ENCODE measurements at places on chromosomes 1 and 21.

DNA sequence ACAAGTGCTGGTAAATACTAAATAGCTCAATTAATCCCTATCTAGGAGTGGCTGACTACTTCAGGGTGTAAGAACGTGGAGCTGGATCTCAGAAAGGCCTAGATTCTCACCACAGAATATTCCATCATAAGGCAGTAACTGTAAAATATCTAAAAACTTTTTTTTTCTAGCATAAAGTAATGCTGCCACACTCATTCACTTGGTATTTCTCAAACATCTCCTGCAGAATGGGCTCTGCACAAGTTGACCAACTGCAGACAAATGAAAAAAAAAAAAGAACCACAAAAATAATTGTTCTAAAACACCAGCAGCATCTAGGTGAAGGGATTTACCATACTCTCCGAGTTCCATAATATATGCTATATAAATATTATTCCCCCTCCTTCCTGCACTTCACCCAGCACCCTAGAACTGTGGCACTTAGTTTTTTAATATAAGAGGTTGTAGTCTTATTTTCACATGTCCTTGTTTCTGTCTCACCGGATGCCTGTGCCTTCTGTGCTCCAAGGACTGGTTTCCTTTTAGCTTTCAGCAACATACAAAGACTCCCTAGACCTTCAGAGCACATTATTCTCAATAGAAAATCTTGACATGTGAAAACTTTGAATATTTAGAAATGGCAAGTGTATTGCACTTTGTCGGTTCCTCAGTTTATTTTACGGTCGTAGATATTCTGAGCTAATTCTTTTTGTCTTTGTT, 8.9 kb downstream of the VSIG8 start:
- DNase-seq = no peak

DNA sequence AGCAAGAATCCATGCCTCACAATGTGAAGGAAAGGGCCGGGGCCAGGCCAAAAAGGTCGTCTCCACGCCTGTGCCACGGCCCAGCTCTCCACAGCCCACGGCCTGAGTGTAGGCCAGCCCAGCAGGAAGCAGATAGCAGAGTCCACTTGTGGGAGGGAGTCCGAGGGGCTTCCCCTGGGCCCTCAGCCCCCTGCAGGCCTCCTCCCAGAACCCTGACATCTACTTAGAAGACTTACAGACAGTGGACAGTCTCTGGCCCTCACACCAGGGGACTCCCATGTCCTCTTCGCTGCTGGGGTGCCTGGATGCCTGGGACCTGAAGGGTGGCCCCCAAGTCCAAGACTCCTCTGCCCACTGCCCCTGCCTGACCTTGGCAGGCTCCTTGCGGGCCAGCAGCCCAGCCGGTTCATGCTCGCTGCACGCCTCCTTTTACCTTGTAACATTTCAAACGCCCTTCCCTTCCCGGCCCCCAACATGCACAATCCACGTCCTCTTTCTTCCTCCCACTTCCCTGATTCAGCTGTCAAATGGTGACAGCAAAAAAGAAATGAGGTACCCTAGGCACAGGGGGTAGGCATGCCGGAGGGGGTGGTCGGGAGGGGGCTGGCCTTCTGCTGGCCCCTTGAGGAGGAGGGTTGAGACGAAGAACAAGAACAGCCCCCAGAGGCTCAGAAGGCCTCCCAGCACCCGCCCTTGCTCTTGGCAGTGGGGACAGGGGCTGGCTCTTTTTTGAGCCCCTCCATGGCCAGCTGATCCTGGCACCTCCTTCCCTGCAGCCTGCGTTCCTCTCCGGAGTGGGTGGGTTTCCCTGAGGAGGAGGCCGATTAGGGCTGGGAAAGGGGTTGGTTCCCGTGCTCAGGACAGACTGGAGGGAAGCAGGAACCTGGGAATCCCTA, 997 bp upstream of the PTPN7 start:
- DNase-seq = no peak

DNA sequence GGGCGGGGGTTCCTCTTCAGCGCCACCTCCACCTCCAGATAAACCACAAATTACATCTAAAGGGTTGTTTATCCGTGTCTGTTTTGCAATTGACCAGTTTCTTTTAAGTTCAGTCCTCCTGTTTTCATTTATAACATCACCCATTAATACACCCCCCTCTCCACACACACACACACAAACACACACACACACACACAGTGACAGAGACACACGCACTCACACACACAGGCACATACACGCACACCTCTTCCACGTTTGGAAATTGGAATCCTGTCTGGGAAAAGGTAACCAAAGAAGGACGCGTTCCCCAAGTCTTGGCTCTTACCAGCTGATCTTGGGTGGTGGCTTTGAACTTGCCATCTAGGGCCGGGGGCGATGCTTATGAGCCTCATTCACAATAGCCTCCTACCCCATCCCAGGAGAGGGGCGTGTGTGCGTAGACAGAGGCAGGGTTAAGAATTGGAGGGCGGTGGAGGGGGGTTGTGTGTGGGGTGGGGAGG, 442 bp upstream of the CSMD2 start:
- no peak for DNase-seq

DNA sequence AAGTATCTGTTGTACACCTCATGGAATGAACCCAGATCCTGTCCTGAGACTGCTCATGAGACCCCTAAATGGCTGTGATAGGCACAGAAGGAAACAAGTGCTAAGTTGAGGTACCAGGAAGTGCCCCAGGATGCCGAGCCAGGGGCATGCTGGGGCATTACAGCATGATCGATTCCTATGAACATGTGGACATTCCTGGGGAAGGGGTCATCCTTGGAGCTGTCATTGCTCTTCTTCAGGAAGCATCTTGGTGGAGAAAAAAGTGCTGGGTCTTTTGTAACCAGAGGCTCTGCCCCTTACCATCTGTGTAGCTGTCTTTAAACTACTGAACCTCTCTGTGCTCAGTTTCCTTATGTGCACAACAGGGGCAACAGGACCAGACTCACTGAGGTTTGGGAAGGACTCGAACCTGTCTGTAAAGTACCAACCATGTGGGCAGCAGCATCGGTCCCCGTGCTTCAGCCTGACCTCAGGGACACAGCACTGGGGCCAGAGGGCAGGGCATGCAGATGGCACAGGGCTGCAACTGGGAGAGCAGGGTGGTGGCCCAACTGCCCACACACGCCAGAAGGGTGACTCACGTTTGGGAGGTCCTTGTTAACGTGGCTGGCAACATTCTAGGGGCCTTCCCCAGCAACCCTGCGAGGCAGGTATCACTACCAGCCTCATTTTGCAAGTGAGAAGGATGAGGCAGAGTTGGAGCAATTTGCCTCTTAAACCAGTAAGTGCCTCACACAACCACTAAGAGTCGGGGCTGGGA, 142.3 kb upstream of the EDN2 start:
- peak; percentile 12 for DNase-seq

DNA sequence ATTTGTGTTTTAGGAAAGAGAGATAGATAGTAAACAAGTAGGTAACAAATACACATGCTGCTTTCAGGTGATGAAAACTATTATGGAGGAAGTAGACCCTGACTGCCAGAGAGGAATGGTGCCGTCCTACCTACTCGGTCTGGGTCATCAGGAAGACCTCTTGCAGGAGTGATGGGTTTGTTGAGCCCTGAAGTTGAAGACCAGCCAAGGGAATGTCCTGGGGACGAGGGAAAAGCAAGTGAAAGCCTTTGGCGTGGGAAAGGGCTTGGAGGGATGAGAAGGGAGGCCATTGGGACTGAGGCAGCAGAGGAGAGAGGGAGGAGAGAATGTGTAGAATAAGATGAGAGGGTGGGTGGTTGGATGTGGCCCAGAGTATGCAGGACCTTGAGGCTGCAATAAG, 379.5 kb upstream of the USP24 start:
- no peak for DNase-seq

DNA sequence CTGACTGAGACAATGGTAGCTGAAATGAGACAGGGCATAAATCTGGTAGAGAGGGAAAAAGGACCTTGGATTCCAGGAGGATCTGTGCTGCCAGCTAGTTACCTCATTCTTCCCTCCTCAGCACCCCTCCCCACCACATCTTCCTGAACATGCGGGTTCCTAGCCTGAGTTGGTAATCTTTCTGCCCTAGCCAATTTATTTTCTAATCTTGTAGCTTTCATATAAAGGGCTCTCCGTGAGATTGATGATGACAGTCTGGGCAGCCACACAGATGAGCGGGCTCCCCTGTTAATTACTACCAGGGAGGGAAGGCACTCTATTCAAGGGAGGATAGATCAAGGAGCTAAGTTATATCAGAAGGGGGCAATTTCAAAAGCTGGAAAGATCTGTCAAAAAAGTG, 20.2 kb downstream of the ARHGEF11 start:
- no peak for DNase-seq

DNA sequence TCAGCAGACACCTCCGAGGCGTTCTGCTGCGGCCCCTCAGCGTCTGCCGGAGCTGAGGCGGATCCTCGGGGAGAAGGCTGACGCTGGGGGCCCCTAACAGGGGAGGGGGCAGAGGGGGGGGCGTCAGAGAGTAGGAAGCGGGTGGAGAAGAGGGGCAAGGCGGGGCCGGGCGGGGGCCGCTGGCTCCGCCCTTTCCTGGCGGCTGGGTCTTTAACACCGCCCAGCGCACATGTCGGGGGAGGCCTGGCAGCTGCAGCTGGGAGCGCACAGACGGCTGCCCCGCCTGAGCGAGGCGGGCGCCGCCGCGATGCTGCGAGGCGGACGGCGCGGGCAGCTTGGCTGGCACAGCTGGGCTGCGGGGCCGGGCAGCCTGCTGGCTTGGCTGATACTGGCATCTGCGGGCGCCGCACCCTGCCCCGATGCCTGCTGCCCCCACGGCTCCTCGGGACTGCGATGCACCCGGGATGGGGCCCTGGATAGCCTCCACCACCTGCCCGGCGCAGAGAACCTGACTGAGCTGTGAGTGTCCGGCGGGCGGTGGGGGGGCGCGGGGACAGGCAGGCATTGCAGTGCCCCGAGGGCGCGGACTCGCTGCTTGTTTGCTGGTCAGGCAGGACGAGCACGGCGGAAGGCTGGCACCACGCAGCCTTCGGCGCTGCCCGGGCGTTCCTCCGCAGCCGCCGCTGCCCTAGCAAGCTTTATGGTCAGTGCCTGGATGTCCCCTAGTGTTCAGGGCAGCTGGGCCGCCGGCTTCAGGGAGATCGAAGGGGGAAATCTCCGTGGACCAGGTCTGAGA, at the start of gene NTRK1:
TSS of gene NTRK1 (plus strand) at position 238 of the 796 bp plus-strand sequence. CDS start at position 308, 70 bp downstream.
- DNase-seq = peak; percentile 78
